ENCODE measurements at places on chromosomes 5 and 9.

GRCh38 chr5:104513121-104513602, 950.6 kb upstream of the NUDT12 start:
- DNase-seq, result peak; percentile 31

DNA sequence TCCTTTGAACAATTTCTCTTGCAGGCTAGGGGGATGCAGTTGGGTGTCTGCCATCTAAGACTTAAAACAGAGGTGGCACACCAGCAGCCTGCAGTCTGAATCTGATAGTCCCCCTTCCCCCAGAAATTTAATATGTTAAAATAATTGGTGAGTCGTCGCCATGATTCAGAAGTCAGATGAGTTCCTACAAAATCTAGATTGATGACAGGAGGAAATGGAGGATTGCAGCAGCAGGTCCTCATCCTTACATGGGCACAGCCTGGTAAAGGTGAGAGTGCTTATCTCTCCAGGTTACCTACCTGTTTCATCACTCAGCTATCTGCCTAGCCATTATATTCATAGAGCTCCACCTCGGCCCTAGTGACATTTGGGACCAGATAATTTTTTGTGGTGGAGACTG, 112.3 kb downstream of the PCSK1 start:
- DNase-seq, result no peak

DNA sequence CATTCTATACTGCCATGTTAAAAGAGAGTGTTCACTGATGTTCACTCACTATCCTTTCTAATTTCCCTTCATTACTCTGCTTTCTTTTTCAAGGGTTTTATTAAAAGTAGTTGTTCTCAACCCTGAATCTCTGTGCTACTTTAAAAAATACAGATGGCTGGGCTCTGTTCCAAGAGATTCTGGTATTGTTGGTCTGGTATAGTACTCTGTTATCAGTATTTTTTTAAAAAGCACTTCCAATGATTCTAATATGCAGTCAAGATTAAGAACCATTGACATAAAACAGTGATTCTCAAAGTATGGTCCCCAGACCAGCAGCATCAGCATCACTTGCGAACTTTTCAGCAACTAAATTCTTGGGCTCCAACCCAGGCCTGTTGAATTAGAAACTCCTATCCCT, 77.0 kb upstream of the STARD4 start:
- DNase-seq, result no peak

DNA sequence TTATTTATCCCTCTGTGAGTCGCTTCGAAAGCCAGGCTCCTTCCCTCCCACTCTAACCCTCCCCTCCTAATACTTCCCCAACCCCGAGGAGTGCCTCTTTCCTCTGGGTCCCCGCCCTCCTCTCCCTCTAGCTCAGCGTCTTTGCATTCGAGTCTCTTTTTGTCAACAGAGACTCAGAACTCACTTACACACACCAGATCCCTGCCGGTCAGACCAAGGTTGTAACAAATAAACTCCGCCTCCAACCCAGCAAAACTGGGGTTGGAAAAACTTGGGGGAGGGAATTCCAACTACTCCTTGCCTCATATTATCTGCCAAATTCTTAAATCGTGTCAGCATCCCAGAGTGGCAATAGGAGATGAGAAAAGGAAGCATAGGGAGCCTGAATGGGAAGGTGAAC, at the start of gene HTR1A:
HTR1A (minus strand) TSS at position 167 of the 400 bp plus-strand sequence. CDS start 726 bp downstream, outside the sequence.
- no peak for DNase-seq

GRCh38 chr5:148912146-148912545, 85.7 kb downstream of the ADRB2 start:
- no peak for DNase-seq

GRCh38 chr9:26061948-26062575, 383.8 kb upstream of the TUSC1 start:
- DNase-seq, result no peak

DNA sequence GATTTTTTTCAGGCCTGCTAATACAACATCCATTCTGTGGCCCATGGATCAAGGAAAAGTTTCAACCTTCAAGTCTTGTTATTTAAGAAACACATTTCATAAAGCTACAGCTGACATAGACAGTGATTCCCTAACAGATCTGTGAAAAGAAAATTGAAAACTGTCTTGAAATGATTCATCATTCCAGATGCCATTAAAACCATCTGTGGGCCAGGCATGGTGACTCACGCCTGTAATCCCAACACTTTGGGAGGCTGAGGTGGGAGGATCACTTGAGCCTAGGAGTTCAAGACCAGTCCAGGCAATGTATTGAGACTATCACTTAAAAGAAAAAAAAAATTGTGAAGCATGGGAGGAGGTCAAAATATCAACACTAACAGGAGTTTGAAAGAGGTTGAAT, 6.0 kb downstream of the RAPGEF6 start:
- DNase-seq, result no peak

DNA sequence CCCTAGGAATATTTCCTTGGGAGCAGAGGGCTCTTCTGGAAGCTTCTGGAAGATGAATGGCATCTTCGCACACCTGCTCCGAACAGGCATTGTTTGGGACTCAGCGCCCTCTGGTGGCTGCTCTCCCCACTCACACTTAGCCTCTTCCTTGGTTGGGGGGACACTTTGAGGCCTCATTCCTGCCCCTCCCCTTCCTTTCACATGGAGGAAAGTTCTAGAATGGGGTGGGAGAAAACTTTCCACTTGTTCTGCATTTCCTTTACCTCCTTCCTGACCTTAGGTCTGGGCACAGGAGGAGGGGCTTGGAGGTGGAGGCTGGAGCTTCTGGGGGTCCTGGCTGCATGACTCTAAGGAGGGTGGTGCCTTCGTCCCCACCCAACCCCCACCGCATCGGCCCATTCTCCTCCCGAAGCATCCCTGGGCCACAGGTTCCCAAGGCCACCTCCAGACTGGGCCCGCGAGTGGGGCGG, 19.3 kb upstream of the SMIM32 start:
- no peak for DNase-seq

DNA sequence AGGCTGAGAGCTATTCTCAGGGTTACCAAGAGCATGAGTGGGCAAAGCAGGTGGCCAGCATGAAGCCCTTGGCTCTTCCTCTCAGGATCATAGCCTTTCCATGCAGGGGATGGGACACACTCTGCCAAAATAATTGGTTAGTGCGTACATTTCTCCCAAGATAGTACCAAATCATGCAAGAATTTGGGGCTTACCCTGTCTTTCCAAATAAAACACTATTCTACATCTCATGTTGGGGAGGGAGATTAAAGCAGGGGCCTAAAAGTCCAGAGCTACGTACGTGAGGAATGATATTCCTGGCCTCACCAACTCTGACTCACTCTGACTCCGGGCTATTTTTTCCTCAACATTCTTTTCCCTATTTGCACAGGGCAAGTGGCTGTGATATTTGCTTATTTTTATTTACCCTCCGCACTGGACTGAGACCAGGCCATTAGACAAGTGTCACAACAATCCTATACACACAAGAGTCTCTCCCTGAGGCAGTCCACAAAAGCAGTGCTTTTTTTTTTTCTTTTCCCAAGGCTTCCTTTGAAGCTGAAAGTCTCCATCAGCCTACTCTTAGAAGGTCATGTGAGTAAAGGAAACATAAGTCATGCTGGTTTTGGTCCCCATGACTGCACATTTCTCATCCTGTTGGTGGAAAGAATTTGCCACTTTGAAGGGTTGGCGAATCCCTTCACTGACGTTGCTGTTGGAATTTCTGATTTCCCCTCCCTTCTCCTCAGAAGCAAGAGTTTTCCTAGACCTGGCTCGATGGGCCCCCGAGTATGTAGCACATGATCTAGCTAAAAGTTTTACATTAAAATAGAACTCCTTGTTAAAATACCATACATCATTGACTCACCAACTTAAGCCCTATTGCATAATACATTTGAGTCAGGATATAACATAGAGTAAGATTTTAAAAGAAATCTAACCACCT, 40.0 kb downstream of the TMEM252 start:
- DNase-seq, result no peak

DNA sequence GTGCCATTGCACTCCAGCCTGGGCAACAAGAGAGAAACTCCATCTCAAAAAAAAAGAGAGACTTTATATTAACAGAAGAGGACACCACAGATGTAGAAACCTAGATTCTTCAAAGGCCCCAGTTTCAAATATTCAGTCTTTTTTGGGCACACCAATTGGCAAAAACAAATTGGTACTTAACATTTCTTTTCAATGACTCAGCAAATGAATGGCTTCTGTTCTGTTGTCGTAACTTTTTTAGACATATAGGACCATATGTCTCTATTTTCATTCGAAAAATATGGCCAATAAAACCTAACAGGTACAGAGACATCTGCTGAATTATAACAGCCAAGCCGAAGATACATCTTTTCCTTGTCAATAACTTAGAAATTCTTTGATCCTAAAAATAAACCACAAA, 212.8 kb downstream of the EBF1 start:
- no peak for DNase-seq

- DNase-seq, result no peak
These were observed 4.5 kb downstream of the TRIM32 start for GRCh38 chr9:116691607-116692006.

DNA sequence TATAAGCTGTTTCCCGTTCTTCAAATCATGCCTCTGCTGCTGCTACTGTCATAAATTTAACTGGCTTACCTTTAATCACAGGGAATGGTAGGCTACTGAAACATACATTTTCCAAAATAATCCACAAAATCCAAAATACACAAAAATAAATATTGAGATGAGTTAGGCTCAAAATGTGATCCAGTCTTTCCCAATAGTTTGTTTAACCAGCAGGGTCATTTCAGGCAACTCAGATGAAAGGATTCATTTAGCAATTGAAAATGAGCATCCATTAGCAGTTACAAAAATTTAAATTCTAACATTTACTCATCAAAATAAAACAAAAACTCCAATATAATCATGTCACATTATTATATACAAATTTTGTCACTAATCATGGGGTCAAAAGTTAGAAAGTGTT, 1015.6 kb upstream of the DMAC1 start:
- no peak for DNase-seq

- DNase-seq, result no peak
These were observed 55.8 kb downstream of the PHAX start for GRCh38 chr5:126656401-126657007.

GRCh38 chr9:98339987-98340800, 84.7 kb upstream of the TBC1D2 start:
- no peak for DNase-seq

- DNase-seq, result no peak
These were observed 1.3 kb downstream of the LPAR1 start for GRCh38 chr9:111036946-111037345.

- DNase-seq, result no peak
These were observed 304.8 kb upstream of the TLE4 start for GRCh38 chr9:79266986-79267385.

GRCh38 chr5:141250576-141250975, 5.4 kb downstream of the PCDHB15 start:
- no peak for DNase-seq

DNA sequence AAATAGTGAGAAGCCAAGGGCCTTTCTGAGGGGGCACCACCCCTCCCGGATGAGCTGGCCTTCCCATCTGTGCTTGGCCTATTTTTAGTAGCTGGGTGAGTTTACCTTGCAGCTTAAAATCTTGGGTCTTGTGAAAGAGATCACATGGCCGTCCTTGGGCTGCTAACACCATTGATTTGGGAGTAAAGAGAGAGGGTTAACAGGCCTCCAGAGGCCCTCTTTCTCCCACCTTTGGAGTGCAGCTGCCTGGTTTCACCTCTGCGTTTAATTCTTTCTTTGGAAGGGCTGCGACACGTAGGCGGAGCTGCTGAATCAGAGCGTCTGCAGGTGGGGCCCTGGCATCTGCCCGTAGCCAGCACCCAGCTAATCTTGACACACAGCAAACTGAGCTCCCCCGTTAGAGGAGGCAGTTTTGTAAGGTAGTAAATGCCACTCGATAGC, 12.8 kb downstream of the OLFM1 start:
- no peak for DNase-seq

- DNase-seq, result no peak
These were observed 38.6 kb downstream of the RANBP6 start for GRCh38 chr9:5976674-5977397.

DNA sequence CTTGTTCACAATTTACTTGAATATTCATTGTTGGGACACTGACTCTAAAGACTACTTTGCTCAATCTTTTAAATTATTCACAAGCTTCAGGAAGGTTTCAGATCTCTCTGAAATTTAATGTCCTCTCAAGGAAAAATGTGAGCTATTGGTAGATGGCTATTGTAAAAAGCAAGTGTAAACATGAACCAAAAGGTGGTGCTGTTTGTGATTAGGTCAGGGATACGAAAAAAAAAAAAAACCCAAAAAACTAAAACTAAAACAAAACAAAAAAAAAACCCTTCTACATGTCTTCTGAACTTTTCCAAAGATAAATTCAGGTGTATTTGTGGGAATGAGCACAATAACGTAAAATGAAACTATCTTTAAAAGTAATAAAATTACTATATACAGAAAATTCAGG, 193.8 kb downstream of the SLF1 start:
- no peak for DNase-seq

GRCh38 chr5:141382469-141383294, at the start of gene PCDHGA7:
Gene PCDHGA7, plus strand, starts transcription at chr5:141382742. Its CDS starts 158 bp downstream, at chr5:141382900.
- DNase-seq, result no peak

- DNase-seq, result no peak
These were observed 59.1 kb downstream of the CDC42SE2 start for GRCh38 chr5:131322926-131323325.

DNA sequence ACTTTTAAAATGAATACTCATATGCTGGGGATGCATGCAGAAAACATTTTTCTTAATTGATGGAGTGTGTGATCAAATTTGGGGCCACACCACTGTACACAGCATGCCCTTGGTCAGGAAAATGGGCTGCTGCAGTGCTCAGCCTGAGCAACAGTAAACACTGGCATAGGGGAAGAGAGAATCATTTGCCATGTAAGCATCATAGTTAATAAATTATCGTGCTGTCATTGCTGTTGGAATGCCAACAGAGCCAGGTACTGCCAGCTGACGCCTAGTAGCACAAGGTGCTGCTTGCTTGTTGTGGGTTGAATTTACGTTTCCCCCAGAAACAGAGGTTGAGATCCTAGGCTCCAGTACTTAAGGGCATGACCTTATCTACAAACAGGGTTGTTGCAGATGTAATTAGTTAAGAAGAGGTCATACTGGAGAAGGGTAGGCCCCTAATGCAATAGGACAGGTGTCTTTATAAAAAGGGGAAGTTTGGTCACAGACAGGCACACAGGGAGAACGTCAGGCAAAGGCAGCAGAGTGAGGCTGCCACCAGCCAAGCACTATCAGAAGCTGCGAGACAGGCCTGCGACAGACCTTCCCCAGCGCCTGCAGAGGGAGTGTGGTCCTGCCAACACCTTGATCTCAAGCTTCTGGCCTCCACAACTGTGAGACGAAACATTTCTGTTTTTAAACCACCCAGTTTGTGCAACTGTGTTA, 25.3 kb downstream of the DAP start:
- DNase-seq, result no peak

DNA sequence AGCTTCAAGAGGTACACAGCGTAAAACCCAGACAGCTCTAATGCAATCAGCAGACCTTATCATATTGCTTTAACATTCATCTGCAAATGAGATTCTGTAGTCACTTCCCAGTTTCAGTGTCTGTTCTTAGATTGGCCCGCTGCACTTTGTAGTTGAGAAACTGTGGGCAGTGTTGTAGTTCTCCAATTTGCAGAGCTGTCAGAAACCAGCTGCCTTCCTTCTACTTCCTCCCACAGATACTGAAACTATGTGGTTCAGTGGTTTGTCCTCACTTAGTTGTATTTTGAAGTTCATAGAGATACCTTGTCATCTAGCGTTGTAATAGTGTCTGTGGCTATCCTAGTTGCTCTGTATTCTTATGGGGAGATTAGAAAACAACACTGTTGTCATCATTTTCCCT, 39.6 kb upstream of the TRIM36 start:
- DNase-seq, result no peak
